Dorsolateral prefrontal cortex (tissue), 122 donors: ENCODE measurements at places on chromosomes 11 and 22.

DNA sequence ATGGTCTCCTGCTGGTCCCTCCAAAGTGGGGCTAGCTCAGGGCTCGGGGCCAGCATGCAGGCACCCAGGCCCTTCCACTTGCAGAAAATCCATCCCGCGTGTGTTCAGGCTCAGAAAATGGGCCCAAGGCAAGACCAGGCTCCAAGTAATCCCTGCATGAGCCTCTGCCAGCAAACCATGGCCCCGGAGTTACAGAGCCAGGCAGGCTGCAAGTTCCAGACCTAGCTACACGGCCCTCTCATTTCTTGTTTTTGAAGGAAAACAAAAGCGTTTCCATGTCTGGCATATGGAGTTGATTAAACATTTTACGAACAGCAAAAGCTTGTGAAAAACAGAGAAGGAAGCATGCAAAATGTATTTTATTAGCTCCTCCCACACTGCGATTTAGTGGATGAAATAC, 29.7 kb downstream of the KIAA0930 start:
- peak; percentile 45 for DNase-seq

- DNase-seq, result peak; percentile 85
Measured at GRCh38 chr11:133934599-133935550, 21.9 kb downstream of the IGSF9B start.

- DNase-seq, result peak; percentile 32
Measured at GRCh38 chr11:108115500-108116140, 5.7 kb upstream of the ACAT1 start.

GRCh38 chr11:104291646-104292045, 127.7 kb upstream of the PDGFD start:
- no peak for DNase-seq

DNA sequence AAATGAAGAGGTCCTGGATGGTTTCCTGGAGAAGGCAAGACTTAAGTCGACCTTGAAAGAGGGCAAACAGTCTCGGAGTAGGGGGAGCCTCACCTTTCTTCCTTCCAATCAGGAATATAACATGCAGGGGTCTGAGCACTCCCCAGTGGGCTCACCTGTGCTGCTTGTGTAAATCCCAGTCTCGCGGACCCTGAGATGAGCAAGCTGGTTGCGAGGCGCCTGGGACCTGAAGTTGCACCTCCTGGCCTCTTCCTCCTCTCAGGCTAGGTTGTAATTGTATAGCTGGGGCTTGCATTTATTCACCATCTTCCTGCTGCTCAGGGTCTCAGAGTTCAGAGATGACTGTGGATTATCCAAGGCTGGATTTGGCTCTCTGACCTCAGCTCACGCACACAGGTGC, 7.5 kb upstream of the WBP2NL start:
- DNase-seq, result no peak

- DNase-seq, result no peak
Measured at GRCh38 chr11:125929445-125930075, 16.3 kb upstream of the VSIG10L2 start.

DNA sequence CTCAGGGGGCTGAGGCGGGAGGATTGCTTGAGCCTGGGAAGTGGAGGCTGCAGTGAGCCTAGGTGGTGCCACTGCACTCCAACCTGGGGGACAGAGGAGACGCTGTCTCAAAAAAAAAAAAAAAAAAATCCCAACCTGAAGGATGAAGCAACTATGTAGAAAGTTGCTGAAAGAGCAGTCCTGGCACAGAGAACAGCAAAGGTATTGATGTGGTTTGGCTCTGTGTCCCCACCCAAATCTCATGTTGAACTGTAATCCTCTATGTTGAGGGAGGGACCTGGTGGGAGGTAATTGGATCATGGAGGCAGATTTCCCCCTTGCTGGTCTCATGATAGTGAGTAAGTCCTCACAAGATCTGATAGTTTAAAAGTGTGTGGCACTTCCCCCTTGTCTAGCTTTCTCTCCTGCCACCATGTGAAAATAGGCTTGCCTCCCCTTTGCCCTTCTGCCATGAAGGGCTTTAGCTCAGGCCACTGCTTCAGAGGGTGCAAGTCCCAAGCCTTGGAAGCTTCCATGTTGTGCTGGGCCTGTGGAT, 10.7 kb upstream of the SERPING1 start:
- no peak for DNase-seq

DNA sequence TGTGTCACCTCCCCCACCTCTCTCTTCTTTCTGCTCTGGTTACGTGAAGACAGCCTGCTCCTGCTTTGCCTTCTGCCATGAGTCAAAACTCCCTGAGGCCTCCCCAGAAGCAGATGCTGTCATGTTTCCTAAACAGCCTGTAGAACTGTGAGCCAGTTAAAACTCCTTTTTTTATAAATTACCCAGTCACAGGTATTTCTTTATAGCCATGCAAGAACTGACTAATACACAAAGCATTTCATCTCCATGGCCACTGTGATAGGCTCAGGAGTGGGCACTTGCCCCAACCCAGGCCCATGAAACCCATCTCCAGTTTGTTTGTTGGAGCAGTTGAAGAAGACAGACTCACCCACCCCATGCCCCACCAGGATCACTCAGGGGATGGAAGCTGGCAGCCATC, 253.3 kb upstream of the ISX start:
- no peak for DNase-seq

- DNase-seq, result no peak
Measured at GRCh38 chr22:38941488-38941987, 15.9 kb upstream of the APOBEC3A start.

GRCh38 chr11:68093565-68093964, 27.6 kb downstream of the CHKA start:
- no peak for DNase-seq

GRCh38 chr11:75469785-75470405, 36.9 kb upstream of the KLHL35 start:
- no peak for DNase-seq

DNA sequence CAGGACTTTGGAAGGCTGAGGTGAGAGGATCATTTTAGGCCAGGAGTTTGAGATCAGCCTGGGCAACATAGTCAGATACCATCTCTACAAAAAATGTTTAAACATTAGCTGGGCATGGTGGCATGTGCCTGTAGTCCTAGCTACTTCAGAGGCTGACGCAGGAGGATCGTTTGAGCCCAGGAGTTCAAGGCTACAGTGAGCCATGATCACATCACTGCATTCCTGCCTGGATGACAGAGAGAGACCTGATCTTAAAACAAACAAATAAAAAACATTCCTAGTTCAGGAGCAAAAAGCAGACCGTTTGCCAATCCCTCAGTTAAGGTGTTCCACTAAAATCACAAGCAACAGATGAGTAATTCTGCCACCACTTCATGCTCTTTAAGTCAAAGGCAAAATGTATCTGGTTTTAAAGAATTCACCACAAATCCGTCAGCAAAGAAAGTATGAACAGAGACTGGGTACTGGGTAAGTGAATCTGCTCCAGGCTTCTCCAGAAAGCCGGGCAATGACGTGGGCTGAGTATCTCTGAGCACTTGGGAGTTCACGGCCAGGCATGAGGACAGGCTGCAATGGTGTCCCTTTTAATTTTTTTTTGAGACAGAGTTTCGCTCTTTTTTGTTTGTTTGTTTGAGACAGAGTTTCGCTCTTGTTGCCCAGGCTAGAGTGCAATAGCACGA, 19.5 kb downstream of the CLTCL1 start:
- DNase-seq, result no peak

GRCh38 chr22:42961810-42962209, 53.1 kb downstream of the PACSIN2 start:
- DNase-seq, result no peak
